Astrocyte (in vitro differentiated cells and primary cell): ENCODE measurements at places on chromosomes 13 and 19.
A peak's percentile ranks its signal among the peaks of the same experiment; 100 is the strongest.

DNA sequence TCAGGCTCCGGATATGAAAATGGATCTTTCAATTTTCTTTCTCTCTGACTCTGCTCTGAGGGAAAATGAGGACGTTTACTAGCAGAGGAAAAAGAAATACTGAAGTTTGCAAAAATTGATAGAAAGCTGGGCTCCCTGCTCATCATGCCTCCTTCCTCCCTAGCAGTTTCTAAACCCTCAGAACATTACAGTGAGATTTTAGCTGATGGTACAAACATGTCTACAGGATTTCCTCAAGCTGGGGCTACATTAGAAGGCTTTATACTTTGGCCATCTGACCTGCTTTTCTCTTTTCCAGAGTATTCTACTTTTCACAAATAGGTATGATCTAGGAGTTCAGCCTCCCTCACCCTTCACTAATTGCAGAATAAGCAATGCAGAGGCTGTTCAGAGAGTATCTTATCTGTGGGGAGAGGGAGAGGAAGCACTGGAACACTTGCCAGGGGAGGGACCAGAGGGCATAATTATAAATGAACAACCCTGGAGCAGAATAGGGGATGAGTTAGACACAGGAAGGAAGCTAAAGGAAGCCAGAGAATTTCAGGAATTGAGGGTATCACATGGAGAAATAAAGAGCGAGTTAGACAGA lies 30.0 kb downstream of the CEACAM1 start:
- no peak for DNase-seq

- no peak for DNase-seq
Observed at GRCh38 chr19:10499550-10500246, 3.5 kb downstream of the KEAP1 start.

DNA sequence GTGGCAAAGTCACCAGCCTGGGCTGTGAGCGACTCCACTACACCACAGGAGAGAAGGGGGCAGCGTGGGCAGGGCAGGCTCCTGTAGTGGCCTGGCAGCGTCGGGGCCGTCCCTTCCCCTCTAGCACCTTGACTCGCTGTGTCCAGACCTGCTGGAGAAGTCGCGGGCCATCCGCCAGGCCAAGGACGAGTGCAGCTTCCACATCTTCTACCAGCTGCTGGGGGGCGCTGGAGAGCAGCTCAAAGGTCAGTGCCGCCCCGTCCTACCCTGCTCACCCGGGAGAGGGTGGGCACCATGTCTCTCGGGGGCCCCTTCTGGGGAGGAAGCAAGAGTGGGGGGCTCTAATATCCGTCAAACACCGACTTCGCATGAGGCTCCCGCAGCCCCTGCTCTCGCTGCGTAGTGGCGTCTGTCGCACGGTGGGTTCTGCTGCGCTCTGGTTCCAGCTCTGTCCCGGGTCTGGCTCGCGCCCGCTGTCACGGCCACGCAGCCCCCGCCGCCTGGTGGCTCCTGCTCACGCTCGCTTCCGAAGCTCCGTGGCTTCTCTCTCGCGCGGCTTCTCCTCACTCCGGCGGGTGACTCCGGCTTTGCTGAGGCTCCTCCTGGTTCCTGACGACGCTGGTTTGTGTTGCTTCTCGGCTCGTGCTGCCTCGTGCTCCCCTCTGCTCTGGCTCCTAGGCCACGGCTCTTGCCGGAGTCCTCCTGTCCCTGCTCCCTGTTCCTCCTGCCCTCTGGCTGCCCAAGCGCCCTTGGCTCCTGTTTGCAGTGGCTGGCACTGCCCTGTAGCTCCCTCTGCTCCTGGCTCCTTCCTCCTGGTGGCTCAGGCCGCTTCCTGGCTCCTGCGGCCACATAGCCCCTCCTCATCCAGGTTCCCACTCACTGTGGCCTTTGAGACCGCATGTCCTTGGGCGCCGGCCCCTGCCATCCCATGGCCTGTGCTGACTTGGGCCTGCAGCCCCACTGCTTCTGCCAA lies 27.2 kb downstream of the MYH14 start:
- no peak for DNase-seq

- DNase-seq, result peak; percentile 92
Observed at GRCh38 chr13:76383676-76384461, 502.3 kb downstream of the KCTD12 start.

DNA sequence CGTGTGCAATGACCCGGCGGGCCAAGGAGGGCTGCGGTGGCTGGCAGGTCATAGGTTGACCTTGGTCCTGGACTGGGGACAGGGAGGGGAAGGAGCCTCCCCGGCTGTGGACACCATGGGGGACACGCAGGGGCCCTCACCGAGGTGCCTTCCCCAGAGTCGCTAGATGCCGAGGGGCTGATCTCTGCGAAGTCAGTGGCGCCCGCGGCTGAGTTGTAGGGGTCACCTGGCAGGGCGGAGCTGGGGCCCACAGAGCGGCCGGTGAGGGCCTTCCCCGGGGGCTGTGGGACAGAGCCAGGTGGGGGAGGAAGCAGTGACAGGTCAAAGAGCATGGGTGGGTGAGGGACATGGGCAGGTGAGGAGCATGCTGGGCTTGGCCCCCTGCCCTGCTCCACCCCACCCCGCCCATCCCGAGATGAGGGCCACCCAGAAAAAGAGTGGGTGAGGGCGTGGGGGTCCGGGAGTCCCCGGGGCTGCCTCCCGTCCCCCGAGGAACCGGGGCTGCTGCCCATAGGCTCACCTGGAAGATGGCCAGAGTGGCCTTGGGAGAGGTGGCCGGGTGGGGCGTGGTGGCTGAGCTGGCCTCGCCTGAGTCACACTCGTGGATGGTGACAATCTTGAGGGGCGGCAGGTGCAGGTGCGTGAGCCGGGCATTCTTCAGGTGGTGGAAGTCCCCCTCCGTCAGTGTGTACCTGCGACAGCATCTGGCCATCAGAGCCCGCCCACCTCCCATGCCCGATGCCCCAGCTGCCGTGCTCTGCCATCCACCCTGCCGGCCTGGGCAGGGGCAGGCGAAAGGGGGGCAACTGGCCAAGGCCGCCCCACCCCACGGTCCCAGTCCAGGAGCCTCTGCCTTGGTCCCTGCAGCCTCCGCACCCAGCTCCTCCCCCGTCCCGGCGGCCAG lies 3.5 kb downstream of the CBARP start:
- no peak for DNase-seq

DNA sequence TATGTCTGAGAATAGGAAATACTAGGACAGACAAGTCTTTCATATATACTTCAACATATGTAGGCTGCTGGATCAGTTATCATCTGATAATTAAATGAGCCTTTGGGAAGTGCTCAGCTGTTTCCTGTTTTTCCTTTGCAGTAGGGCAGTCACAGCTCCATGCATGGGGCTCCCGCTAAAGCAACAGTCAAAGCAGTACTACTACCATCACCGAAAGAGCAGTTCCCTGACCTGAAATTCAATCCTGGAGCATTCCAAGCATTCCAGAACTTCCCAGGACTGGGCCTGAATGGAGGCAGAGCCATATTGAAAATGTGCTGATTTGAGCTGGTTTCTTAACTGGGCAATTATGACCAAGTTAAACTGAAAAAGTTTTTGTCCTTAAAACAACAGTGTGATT lies 20.5 kb downstream of the MICU2 start:
- DNase-seq, result peak; percentile 44

- peak; percentile 49 for DNase-seq
Observed at GRCh38 chr13:80131204-80131603, 209.7 kb downstream of the SPRY2 start.

DNA sequence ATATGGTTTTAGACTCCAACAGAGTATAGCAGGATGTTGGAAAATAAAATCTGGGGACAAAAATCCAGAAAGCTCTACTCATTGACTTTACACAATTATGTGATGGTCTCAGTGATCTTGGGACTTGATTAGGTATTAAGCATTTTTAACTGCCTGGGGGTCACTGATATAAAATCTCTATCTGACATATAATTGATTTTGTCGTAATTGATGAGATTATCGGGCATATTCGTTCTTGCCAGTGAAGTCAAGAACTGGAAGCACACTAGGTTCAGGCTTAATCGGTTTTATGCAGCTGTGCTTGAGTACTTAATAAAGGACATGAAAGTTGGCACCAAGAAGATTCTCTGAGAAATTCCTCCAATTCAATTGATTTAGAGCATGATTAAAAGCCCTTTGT lies 390.7 kb downstream of the DCT start:
- no peak for DNase-seq

- no peak for DNase-seq
Observed at GRCh38 chr13:41059456-41060081, 1.7 kb upstream of the WBP4 start.

- DNase-seq, result peak; percentile 73
Observed at GRCh38 chr13:24050292-24050711, 110.2 kb upstream of the SPATA13 start.

DNA sequence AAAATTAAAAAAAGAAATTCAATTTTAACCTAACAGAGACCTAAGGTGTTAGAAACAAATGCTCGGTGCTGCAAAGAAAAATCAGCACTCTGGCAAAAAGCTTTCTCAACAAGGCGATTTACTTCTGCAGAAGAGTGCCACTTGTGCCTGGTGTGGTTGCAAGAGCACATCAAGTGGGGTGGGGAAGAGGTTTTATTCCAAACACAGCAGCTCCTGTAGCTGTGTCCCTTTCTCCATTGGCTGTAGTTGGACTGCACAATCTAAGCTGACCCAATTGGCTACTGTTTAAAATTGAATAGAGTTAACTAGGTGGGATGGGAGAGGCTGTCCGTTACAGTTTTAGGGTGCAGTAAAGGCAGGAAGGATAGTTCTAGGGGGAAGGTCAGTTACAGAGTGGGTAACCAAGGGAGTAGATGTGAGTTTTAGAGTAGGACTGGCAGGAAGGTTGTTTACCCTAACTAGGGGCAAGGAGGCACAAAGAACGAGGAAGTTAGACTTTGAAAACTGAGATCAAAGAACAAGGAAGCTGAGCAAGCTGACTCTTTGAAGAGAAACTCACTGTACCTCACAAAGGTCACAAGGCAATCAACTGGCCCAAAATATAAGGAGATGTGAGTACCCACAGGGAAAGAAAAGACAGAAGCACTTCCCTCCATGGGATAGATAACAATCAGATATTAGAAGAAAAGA lies 145.7 kb downstream of the LIG4 start:
- DNase-seq, result no peak

GRCh38 chr13:40031031-40031430 lies 375.6 kb downstream of the COG6 start:
- DNase-seq, result peak; percentile 80
